Calu3 (cell line): ENCODE measurements at places on chromosomes 11 and 22. TPM values are rescaled to one million over a fixed set of nuclear protein-coding genes. Genes with fewer than 3 reads are reported as not detected.
A peak's percentile ranks its signal among the peaks of the same experiment; 100 is the strongest.

DNA sequence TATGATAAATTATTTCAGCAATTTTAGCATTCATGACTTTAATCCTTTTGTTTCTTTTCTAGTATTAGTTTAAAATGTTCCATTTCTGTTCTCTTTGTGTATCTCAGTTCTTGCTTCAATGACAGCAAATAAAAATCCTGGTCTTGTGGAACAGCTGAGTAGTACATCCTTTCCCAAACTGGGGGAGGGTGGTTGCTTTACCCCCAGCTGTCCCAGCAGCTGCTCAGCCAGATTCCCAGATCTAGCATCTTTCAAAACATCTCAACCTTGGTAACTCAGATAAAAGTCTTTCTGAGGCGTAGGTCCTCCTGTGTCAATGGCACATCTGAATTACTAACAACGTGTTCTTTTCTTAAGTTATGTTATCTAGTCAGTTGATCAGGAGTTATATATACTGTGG lies 72.2 kb upstream of the GRK2 start:
- DNase-seq, result no peak
- H3K27me3 ChIP-seq, result no peaks in the 10 kb centered on the region
- H3K4me1 ChIP-seq, result no peaks in the 10 kb centered on the region
- peaks cover 13% of the 10 kb centered on the region for H3K36me3 ChIP-seq
- no peak overlapping the region for H3K4me3 ChIP-seq

DNA sequence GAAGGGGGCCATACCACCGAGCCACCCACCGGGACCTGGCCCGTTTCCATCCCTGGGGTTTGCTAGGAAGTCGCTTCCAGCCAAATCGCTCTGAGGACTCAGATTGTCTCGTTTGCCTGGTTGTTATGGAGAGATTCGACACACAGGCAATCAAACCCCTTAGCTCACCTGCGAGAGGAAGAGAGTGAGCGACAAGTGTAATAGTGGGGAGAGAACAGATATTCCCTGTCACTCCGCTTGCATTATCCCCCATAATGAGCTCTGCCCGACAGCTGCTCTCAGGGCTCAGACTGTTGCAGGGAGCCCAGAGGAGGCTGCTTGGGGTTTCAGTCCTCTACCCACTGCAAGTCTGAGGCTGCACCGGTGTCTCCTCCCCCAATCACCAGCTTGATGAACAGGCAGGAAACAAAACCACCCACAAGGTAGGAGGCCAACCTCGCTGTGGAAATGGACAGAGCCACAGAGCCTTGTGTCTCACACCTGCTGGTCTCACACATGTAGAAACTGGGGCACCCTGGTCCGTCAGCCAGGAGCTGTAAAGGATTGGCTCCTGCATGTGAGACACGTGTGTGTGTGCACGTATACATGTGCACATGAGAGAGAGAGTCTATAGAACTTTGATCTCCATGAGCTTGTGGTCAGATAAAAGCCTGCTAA lies 351.1 kb downstream of the BUD13 start:
- no peaks in the 10 kb centered on the region for H3K4me1 ChIP-seq
- H3K4me3 ChIP-seq, result no peak overlapping the region
- H3K27ac ChIP-seq, result no peak overlapping the region
- no peak for DNase-seq
- H3K27me3 ChIP-seq, result peaks cover 25% of the 10 kb centered on the region

OR4C5 gene
- not detected in 2 replicates for total RNA-seq

- no peaks in the 10 kb centered on the region for H3K4me1 ChIP-seq
- no peak for DNase-seq
- H3K4me3 ChIP-seq, result no peak overlapping the region
- peaks cover 8% of the 10 kb centered on the region for H3K27me3 ChIP-seq
- no peak overlapping the region for H3K27ac ChIP-seq
- no peaks in the 10 kb centered on the region for H3K36me3 ChIP-seq
Measured at GRCh38 chr11:2432171-2432621, 12.1 kb downstream of the TRPM5 start.

CST6 gene
- 21.5 and 27.2 TPM in 2 replicates for total RNA-seq

KRTAP5-10 gene
- total RNA-seq, result not detected in 2 replicates

DNA sequence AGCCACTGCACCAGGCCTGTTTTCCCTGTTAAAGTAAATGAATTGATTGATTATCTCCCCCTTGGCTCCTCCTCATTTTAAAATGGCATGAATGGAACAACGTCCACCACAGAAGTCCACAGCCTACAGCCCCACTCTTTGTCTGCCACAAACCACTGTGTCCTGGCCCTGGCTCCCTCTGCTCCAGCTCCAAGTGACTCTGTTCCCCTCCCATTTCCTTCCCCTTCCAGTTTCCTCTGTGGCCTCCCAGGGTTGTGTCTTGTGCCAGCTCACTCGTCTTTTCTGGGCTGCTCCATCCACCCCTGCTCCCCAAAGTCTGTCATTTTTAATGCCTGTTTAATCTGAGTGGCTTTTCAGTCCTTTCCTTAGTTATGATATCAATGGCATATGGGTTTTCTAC lies 52.4 kb upstream of the CD5 start:
- H3K36me3 ChIP-seq, result no peaks in the 10 kb centered on the region
- H3K4me3 ChIP-seq, result no peak overlapping the region
- no peaks in the 10 kb centered on the region for H3K4me1 ChIP-seq
- no peak overlapping the region for H3K27ac ChIP-seq
- H3K27me3 ChIP-seq, result peaks cover 55% of the 10 kb centered on the region
- DNase-seq, result no peak

CPT1B gene
- 72.6 and 77.0 TPM in 2 replicates for total RNA-seq

DNA sequence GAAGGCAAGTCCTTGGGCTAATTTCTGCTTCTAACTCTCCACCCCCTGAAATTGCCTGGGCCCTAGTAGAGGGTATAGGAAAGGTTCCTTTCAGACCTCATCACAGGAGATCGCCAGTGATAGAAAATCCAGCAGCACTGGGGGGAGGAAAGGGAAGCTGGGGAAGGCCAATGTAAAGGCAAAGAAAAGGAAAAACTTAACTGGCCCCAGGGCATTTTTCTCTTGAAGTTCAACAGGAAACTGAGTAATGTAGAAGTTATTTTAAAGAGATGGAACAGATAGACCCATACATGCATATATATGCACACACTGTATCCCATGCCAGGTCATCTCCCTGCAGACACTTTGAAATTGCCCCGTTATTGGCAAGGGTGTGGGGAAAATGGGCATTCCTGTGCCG lies 134.0 kb downstream of the TRIM44 start:
- H3K27ac ChIP-seq, result peak overlapping the region; percentile 43
- peaks cover 23% of the 10 kb centered on the region for H3K4me1 ChIP-seq
- no peaks in the 10 kb centered on the region for H3K27me3 ChIP-seq
- H3K36me3 ChIP-seq, result no peaks in the 10 kb centered on the region
- peak overlapping the region; percentile 10 for H3K4me3 ChIP-seq
- no peak for DNase-seq

DNA sequence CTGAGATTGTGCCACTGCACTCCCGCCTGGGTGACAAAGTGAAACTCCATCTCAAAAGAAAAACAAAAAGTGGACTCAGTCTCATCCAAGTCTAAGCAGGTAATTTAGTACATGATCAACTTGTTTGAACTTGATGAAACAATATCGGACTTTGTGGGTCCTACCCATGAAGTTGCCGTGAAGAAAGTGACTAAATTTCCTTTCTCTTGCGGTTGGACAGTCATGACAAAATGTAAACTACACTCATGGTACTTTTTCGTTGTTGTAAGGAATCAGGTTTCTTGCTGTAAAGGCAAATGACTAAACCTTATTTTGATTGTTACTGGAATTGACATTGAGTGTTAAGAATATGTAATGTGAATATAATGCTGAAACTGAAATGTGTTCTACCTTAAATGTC lies 164.5 kb upstream of the PLET1 start:
- no peaks in the 10 kb centered on the region for H3K36me3 ChIP-seq
- no peaks in the 10 kb centered on the region for H3K4me1 ChIP-seq
- no peak overlapping the region for H3K27ac ChIP-seq

ARHGAP32 gene
- total RNA-seq, result 40.1 and 46.0 TPM in 2 replicates

DNA sequence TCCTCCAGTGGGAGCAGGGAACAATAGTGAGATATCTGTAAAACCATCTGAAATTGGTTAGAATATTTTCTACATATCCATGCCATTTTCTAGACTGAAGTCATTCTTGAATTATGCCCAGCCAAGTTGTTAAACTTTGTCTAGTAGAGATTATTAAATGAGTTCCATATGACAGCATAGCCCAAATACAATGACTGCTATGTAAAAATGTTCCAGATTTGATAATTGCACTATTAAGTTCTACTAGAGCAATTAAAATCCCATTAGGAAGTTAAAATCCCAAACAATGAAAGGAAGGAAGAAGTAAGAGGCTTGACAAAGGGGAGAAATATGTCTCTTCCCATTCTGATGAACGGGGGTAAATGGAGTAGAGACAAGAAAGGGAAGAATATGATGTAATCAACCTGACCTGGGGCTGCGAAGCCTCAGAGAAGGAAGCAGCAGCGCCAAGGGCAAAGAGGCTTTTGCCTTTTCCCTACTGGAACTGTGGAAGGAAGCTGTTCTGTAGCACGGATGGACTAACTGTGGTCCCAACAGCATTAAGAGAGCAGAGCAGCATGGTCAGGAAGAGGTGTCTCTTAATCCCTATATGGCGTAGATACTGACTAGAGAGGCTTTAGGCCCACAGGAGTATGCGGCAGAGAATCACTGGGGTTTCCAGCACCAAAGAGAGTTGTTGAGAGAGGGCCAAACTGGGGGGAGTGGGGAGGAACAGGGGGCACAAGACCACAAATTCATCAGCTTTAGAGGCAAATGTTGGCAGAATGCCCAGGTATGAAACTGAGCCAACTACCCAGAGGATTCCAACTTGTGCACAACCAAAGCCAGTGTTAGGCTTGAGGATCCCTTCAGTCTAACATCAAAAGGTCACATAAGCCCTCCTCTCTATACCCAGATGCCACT lies 26.7 kb downstream of the RRP8 start:
- H3K27ac ChIP-seq, result peak overlapping the region; percentile 2
- H3K36me3 ChIP-seq, result peaks cover 2% of the 10 kb centered on the region
- no peaks in the 10 kb centered on the region for H3K4me1 ChIP-seq
- H3K27me3 ChIP-seq, result no peaks in the 10 kb centered on the region

NR1H3 gene
- total RNA-seq, result 11.4 and 14.2 TPM in 2 replicates

IFITM10 gene
- 3.3 and 8.1 TPM in 2 replicates for total RNA-seq

OSBPL5 gene
- 6.1 and 7.1 TPM in 2 replicates for total RNA-seq

DNA sequence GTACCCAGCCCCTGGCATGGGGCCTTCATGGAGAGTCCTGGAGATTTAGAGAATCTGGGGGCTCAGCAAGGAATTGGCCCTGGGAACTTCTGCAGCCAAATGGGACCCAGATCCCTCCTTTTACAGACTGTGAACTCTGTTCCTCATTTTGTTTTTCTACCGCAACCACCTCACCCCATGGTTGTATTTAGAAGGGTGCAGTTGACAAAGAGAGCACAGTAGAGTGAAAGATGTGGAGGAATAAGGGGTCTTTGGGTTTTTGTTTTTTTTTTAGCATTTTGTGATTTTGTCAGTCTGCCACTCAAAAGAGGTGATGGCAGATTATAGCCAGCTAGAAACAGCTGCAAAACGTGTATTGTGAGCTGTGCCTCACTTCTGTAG lies 1.9 kb downstream of the ZNF74 start:
- H3K4me3 ChIP-seq, result peak overlapping the region; percentile 86
- H3K36me3 ChIP-seq, result peaks cover 22% of the 10 kb centered on the region
- H3K27ac ChIP-seq, result no peak overlapping the region
- H3K4me1 ChIP-seq, result peaks cover 25% of the 10 kb centered on the region

ARHGAP42 gene
- total RNA-seq, result 9.9 and 10.3 TPM in 2 replicates

C11orf42 gene
- total RNA-seq, result not detected in 2 replicates

DNA sequence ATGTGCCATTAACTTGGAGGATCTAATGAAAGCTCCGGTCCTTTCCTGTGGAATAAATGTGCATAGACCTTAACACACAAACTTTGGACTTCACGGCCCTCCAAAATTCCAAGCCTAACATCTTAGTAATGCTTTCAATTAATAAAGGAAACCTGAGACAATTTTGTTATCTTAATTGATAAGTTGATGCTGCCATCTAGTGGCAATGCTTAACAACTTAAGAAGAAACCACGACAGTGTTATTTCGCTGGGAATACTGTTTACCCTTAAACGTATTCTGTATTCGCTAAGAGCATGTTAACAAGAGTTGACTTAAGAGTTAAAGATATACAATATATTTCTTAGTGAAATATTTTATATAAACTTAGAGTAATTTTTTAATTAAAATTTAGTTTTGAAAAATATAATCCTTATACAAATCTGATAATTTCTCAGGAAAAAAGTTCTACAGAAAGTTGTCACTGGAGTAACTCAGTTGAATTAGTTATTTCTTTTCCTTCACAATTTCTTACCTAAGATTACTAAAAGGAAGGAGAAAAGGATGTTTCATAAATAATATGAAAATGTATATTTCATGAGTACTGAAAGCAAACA lies 35.0 kb upstream of the OR9G4 start:
- H3K4me1 ChIP-seq, result no peaks in the 10 kb centered on the region
- no peak overlapping the region for H3K4me3 ChIP-seq
- H3K27ac ChIP-seq, result no peak overlapping the region
- no peaks in the 10 kb centered on the region for H3K36me3 ChIP-seq
- peak; percentile 17 for DNase-seq
- no peaks in the 10 kb centered on the region for H3K27me3 ChIP-seq

DNA sequence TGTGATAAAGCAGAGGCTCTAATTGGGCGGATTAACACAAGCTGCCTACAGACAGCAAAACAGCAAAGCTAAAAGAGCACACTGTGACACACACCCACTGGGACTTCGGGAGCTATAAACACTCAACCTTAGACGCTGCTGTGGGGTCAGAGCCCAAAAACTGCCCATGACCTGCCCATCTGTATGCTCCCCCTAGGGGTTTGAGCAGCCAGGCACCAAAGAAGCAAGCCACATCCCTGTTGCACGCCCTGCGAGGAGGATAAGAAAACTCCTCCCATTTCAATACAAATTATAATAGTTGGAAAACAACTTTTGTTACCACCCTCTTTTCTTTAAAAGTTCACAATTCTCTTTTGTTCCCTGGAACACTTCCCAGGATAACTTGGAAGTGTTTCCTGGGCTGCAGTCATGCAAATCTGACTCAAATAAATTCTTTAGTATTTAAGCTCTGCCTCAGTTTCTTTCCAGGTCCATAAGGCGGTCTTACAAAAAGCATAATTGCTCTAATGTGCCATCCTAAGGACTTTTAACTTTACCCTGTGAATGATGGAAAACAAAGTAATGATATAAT lies 86.4 kb downstream of the DLG2 start:
- no peaks in the 10 kb centered on the region for H3K36me3 ChIP-seq
- no peak overlapping the region for H3K27ac ChIP-seq
- H3K4me1 ChIP-seq, result no peaks in the 10 kb centered on the region
- peaks cover 16% of the 10 kb centered on the region for H3K27me3 ChIP-seq
- no peak overlapping the region for H3K4me3 ChIP-seq
- no peak for DNase-seq

- no peaks in the 10 kb centered on the region for H3K36me3 ChIP-seq
- no peak overlapping the region for H3K4me3 ChIP-seq
- peaks cover 21% of the 10 kb centered on the region for H3K4me1 ChIP-seq
- DNase-seq, result no peak
Measured at GRCh38 chr11:43573873-43574272, 106.7 kb upstream of the HSD17B12 start.

GRCh38 chr11:129035244-129035643 lies 92.6 kb upstream of the TP53AIP1 start:
- H3K27ac ChIP-seq, result no peak overlapping the region
- no peak for DNase-seq
- peaks cover 5% of the 10 kb centered on the region for H3K36me3 ChIP-seq
- H3K4me1 ChIP-seq, result no peaks in the 10 kb centered on the region
- no peaks in the 10 kb centered on the region for H3K27me3 ChIP-seq

EHF gene
- total RNA-seq, result 286 and 299 TPM in 2 replicates

MMP27 gene
- total RNA-seq, result not detected in 2 replicates

NXPE2 gene
- not detected in 2 replicates for total RNA-seq

GRCh38 chr11:699116-699508 lies 3.5 kb downstream of the TMEM80 start:
- H3K4me3 ChIP-seq, result no peak overlapping the region
- no peaks in the 10 kb centered on the region for H3K4me1 ChIP-seq
- H3K36me3 ChIP-seq, result peaks cover 55% of the 10 kb centered on the region
- no peak for DNase-seq

CENPM gene
- total RNA-seq, result 46.7 and 69.3 TPM in 2 replicates
